Mesenteric fat pad (tissue), 1 donor: ENCODE measurements at places on chromosomes 6 and 20.

DNA sequence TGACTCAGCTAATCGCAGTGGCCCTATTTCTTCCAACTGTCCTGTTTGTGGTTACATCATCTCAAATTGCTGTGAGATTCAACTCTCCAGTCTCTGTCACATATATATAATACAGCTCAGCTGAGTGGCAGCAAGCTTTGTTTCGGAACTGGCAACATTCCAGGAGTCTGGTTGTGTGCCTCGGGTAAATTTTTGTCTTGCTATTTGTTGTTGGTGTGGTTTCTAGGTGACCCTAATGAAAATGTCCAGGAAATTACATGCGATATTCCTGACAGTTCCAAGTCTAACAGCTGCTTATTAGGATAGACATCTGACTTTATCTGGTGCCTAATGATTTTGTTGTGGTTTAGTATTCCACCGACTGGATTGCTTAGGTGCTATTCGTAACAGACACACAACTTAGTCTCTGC, 581.8 kb downstream of the CD109 start:
- DNase-seq: no peak

- no peak for DNase-seq
These were observed 92.5 kb downstream of the SESN1 start for GRCh38 chr6:109002051-109002697.

- DNase-seq: no peak
These were observed 734 bp downstream of the FAM110A start for GRCh38 chr20:834151-834746.

DNA sequence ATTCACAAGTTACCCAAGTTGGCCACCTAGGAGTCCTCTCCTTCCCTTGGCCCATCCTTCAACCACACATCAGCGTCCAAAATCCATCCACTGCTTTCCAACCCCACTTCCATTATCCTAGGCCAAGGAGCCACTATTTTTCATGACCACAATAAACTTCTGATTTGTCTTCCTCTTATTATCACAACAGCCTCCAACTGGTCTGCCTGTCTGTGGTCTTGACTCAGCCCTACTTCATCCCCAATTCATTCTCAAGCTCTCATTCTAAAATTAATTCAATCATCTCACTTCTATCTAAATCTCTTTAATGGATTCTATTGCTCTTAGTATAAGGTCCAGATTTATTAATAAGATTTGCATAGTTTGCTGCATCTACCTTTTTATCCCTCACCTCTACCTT, 189.0 kb upstream of the PRDM1 start:
- no peak for DNase-seq

DNA sequence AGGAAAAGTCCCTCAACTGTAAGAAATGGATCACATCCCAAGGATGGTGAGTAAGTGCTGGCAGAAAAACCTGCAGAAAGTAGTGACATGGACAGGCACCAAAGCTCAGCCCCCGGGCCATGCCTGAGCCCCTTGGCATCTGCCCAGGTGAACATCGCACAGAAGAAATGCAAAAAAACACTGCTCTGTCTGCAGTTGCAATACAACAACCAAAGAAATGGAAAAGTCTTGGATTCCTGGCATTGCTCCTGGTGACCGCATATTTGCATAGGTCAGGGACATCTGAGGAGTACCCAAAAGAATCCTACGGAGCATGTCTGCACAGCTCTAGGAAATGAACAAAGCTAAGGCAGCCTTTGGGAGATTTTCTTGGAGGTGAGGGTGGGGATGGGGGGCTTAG, 63.1 kb upstream of the PTPRT start:
- no peak for DNase-seq

DNA sequence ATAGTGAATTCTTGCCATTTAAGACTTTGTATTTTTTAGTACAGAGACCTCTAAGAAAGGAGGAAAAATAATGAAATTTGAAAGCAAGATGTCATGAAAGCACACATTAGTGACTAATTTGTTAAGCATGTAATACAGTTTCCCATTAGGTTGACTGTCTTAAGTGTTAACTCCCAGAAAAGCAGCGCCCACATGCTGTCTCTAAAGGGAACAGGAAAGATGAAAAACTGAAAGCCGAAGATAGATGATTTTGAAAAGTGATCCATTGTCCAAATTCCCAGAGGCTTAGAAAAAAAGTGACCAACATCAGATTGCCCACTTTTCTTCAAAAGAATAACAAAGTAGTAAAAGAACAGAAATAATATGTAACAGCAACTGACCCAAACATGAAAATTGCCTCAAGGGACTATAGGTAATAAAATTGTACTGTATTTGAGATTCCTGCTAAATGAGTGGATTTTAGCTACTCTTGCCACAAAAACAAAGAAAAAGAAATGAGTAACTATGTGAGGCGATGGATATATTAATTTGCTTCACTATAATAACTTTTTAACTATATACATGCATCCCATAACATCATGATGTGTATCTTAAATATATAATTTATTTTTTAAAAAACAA, 83.2 kb upstream of the OGFRL1 start:
- no peak for DNase-seq

DNA sequence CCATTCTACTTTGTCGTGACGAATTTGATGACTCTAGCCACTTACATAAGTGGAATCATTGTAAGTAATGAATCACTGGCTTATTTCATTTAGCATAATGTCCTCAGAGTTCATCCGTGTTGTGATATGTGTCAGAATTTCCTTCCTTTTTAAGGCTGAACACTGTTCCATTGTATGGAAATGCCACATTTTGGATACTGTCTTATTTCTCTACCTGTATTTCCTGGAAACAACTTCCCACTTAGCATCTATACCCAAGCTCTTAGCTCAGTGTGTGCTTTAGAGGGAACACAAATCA, 28.8 kb upstream of the GGTLC1 start:
- DNase-seq: no peak

GRCh38 chr6:55108134-55109130, 65.9 kb upstream of the HCRTR2 start:
- DNase-seq: no peak

GRCh38 chr6:151716526-151716932, 91.0 kb upstream of the ESR1 start:
- DNase-seq: no peak

DNA sequence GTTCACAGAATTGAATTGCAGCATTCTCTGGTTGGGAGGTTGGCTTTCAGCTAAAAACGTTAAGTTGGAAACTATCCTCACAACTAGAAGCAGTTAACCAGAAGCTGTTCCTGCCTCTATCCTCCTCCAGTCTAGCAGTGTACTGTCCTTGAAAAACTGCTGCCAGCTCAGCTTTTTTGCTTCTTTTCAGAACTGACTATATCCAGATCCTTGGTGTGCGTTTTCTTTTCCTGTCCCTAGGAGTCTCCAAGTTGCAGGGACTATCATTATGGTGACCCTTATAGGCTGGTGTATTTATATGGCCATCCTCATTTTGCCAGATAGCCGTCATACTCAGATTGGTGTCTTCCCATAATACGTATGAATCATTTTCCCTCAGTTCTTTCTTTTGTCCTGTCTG, 5.5 kb downstream of the ITCH start:
- DNase-seq: no peak

GRCh38 chr6:21732731-21733130, 139.2 kb downstream of the SOX4 start:
- DNase-seq: no peak

DNA sequence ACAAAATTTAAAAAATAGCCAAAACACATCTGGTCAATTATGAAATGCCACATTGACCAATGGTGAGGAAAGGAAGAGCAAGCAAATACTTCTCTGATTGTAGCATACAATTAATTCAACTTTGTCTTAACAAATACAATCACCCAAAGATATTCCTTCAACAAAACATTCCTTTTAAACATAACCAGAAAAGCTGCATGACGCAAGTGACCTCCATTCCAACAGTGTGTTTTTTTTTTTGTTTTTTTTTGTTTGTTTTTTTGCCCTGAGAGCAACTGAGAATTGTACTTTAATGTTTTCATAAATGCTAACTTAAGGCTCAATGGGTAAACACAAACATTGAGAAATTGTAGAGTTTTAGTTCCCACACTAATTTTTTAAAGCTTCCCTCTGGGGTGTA, 184.4 kb downstream of the PTPRK start:
- no peak for DNase-seq

DNA sequence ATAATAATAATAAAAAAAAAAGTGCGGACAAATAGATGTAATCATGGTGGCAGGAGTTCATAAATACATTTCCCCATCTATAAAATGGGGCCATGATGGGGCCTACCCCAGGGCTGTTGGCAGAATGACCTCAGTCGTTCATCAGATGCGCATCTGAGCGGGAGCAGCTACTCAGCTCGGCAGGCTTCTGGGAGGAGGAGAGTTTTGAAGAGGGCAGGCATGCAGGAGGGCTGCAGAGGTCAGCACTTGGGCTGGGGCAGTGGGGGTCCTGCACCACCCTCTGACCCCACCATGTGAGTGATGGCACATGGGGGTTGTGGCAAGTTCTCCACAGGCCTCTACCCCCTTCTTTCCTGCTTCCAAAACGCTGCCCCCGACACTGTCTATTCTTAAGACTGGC, 373.5 kb downstream of the ZFAND3 start:
- peak; percentile 68 for DNase-seq

GRCh38 chr6:141261672-141262060, 871.1 kb upstream of the GJE1 start:
- DNase-seq: no peak

GRCh38 chr6:158413814-158414565, 101.7 kb downstream of the TULP4 start:
- DNase-seq: no peak

- DNase-seq: no peak
These were observed 90.7 kb downstream of the AKAP7 start for GRCh38 chr6:131225959-131226358.

DNA sequence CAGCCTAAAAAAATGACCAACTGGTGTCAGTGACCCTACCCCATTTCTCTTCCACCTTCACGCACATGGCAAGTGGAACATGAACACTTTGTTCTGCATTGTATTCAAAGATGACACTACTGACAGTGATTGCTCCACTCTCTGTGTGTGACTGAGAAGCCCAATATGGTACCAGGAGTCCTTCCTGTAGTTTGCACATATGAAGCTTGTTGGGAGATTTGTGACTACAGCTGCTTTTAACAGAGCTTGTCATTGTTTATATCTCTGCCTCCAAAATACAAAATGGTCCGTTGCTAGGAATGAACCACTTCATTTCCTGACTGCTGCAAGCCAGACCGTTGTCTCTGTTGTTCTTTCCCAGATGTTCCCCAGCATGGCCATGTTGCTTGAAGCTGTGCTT, 140.3 kb upstream of the TCF21 start:
- no peak for DNase-seq

DNA sequence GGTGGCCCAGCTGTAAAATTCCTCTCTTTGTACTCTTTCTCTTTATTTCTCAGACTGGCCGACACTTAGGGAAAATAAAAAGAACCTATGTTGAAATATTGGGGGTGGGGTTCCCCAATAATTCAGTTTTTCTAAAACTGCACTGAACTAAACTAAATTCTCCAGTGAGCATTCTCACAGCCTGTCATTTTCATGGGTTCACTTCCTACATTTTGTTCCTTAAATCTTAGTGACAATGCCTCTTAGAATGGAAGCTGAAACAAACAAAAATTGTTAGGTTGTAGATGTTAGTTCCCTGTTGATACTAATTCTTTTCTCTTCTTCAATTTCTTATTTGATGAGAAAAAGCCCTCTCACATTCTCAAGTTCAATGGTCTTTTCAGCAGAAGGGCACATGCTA, 35.8 kb upstream of the IFNGR1 start:
- DNase-seq: no peak

DNA sequence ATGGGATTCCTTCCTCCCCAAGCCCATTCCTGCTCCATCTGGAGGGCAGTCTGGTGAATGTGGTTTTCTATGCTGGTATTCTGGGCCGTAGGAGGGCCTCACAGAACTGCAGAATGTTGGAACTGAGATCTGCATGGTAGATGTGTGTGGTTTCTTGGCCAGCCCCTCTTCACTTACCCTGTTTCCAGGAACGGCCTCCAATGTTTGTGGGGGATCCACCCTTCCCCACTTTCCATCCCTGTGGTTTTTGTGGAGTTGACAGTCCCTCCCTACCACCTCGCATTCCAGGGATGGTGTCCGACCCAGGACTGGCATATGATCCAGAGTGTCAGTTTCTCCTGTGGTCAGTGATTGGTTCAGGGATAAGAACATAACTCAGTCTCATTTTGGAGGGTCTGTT, 26.7 kb upstream of the TMEM14A start:
- DNase-seq: no peak

DNA sequence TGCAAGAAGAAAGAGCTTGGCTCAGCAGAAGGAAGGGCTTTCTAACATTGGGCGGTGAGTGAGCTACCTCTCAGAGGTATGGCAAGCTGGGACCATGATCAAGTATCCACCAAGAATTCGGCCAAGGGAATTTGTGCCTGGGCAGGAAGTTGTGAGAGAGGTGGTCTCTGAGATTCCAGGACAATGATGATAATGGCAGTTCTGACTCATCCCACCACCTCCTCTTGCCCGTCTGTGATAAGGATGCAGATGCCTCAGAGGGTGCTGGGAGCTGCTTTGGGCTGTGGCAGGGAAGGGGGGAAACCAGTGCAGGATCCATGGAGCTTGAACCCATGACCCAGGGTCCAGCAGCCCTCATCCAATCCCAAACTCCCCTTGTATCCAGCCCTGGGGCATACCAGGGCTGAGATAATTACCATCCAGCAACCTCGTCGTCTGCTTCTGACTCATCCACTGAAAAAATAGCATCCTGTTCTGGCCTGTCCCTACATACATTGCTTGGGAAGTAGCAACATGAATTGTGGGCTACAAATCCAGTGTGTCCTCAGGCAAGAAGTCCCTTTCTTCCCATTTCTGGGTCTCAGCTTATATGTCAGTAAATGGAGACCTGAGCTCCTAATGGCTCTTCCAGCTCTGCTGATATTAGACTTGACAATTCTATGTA, 5.9 kb downstream of the TGM6 start:
- no peak for DNase-seq

DNA sequence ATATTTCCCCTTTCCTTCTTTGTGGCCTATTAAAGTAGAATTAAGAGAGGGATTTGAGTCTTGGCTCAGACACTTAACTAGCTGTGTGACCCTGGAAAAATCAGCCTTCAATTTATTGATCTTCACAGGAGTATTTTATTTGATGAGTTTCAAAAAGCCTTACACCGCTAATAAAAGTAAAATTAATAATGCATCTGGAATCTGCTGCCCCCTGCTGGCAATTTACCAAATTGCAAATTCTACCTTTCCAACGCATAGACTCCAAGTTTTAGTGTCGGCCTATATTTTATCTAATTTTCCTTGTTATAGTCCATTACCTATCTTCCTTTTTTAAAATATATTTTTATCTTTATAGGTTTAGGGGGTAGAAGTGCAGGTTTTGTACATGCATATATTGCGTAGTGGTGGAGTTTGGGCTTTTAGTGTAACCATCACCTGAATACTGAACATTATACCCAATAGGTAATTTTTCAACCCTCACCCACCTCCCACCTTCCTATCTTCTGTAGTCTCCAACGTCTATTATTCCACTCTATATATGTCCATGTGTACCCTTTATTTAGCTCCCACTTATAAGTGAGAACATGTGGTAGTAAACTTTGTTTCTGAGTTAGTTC, 46.3 kb downstream of the GOPC start:
- DNase-seq: no peak

DNA sequence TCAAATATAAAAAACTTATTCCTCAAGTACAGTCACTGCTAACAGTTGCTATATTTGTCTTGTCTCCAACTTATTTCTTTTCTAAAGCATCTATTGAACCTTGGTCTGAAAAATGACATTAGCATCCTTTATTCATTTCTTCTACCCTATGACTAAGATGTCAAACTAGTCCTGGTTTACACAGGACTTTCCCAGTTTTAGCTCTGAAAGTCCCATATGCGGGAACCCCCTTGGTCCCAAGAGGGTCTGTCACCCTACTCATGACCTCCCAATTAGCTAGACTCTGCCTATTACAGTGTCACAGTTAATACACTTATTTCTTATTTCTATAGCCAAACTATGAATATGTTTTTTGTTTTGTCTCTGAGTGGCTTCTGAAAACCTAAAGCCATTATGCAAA, 37.1 kb downstream of the PLEKHG1 start:
- DNase-seq: no peak
